ENCODE measurements at places on chromosomes 12 and 14.

- no peak for DNase-seq
These were observed 18.6 kb upstream of the RIN3 start for GRCh38 chr14:92495027-92495426.

DNA sequence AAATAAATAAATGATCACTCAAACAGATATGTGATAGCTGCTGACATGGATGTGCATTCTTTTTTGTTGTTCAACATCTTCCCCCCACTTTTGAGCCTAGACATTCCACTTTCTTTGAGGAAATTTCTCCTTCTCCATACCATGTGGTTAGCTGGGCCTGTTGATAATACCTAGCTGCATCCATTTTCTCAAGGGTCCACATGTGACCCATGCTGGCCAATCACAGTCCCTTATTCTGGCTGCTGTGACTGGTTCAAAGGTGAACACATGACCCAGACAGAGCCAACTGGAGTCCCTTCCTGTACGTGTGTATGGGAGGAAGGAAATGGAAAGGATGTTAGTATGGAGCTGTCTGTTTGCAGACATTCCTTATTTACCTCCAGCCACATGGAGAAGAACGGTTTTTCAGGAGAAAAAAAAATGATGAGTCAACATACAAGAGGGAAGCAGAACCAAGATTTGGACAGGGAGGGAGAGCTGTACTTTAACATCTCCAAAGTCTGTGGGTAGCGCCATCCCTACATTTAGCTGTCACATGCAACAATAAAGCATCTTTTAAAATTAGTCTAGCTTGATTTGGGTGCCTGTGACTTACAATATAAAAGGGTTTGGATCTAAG lies 391.7 kb upstream of the TBX3 start:
- DNase-seq = no peak

- DNase-seq = no peak
These were observed 15.3 kb downstream of the GRIP1 start for GRCh38 chr12:66663611-66664010.

DNA sequence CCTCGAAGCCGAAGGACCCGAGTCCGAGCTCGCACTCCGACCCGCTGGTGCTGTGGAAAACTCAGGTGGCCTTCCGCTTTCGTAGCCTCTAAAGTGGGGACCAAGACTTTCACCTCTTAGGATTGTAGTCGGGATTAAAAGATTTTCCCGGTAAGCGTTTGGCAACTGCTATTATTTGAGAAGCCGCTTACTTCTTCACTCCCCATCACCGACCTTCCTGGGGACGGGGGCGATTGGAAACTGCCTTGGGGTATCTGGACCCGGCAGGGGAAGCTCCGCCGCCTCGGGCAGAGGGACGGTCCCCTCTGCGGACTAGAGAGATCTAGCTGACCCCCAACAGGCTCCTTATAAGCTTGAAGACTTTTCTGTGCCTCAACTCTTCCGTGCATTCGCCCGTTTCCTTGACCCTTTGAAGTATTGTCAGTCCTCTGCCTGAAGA lies 659 bp downstream of the TRAFD1 start:
- DNase-seq = no peak

DNA sequence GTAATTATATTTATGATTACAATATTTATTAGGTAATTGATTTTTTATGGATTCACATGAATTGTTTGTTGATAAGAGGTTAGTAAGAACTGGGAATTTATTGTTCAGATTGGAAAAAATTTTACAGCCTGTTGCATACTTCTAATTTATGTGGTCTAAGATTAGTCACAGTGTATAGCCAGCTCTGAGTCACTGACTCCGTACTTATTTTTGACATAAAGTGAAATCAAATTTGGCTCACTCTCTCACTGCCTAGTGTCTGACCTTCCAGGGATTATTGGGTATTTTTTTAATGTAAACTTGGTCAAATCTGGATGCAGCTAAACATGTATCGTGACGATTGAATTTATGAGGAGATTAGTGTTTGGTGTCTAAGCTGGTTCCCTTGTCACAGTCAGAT lies 109.3 kb downstream of the PTPRQ start:
- DNase-seq = no peak

GRCh38 chr12:113934060-113934814 lies 31.9 kb downstream of the RBM19 start:
- no peak for DNase-seq

GRCh38 chr14:30559638-30560091 lies 707 bp downstream of the G2E3 start:
- DNase-seq = no peak

- no peak for DNase-seq
These were observed 30.4 kb upstream of the GZMB start for GRCh38 chr14:24664366-24664765.
